ENCODE measurements at places on chromosomes 12 and 14. TPM values are rescaled to one million over a fixed set of nuclear protein-coding genes. Genes with fewer than 3 reads are reported as not detected.

GRCh38 chr14:53180272-53181221 is 27.4 kb upstream of the DDHD1 start:
- H3K4me3 ChIP-seq, result peak overlapping the region; percentile 26
- peaks cover 36% of the 10 kb centered on the region for H3K4me1 ChIP-seq
- H3K27me3 ChIP-seq, result peaks cover 1% of the 10 kb centered on the region
- H3K36me3 ChIP-seq, result no peaks in the 10 kb centered on the region
- DNase-seq, result peak; percentile 82

The C12orf54 gene
- total RNA-seq, result not detected

- H3K4me3 ChIP-seq, result no peak overlapping the region
- peaks cover 27% of the 10 kb centered on the region for H3K36me3 ChIP-seq
- no peak overlapping the region for H3K27ac ChIP-seq
- H3K4me1 ChIP-seq, result no peaks in the 10 kb centered on the region
These were observed 190.6 kb downstream of the ITPR2 start for GRCh38 chr12:26642361-26642760.

DNA sequence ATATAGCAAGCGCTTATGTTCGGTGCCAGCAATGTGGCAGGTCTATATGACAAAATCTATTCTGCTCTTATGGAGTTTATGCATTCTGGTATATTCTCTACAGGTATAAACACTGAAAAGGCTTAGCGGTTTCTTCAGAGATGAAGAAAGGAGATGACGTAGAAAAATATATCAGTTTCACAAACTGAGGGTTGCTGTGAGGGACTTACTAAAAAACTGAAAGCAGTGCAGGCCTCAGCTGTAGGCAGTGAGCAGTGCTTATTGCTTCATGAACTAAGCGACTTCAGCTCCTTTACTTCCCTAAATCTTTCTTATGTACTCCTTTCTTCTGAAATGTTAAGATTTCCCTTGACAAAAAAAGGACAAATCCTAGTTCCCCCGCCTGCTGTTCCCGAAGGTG is 4.5 kb downstream of the DDX47 start:
- peaks cover 59% of the 10 kb centered on the region for H3K36me3 ChIP-seq
- H3K27me3 ChIP-seq, result no peaks in the 10 kb centered on the region
- peaks cover 49% of the 10 kb centered on the region for H3K4me1 ChIP-seq
- H3K4me3 ChIP-seq, result no peak overlapping the region

GRCh38 chr12:49763006-49763591 is 21.7 kb downstream of the TMBIM6 start:
- peaks cover 56% of the 10 kb centered on the region for H3K4me1 ChIP-seq
- H3K27me3 ChIP-seq, result no peaks in the 10 kb centered on the region
- H3K36me3 ChIP-seq, result peaks cover 65% of the 10 kb centered on the region
- peak; percentile 93 for DNase-seq
- H3K27ac ChIP-seq, result peak overlapping the region; percentile 90
- peak overlapping the region; percentile 75 for H3K4me3 ChIP-seq

The TMEM30B gene
- total RNA-seq, result 0.47 TPM

GRCh38 chr14:97077687-97078086 is 280.5 kb downstream of the VRK1 start:
- no peaks in the 10 kb centered on the region for H3K36me3 ChIP-seq
- H3K4me1 ChIP-seq, result peaks cover 8% of the 10 kb centered on the region
- DNase-seq, result no peak
- no peak overlapping the region for H3K27ac ChIP-seq
- peaks cover 2% of the 10 kb centered on the region for H3K27me3 ChIP-seq
- H3K4me3 ChIP-seq, result no peak overlapping the region

- H3K4me1 ChIP-seq, result peaks cover 4% of the 10 kb centered on the region
- DNase-seq, result no peak
- H3K4me3 ChIP-seq, result no peak overlapping the region
- H3K27me3 ChIP-seq, result peaks cover 3% of the 10 kb centered on the region
- H3K36me3 ChIP-seq, result no peaks in the 10 kb centered on the region
These were observed 49.5 kb downstream of the SOCS2 start for GRCh38 chr12:93621986-93622385.

DNA sequence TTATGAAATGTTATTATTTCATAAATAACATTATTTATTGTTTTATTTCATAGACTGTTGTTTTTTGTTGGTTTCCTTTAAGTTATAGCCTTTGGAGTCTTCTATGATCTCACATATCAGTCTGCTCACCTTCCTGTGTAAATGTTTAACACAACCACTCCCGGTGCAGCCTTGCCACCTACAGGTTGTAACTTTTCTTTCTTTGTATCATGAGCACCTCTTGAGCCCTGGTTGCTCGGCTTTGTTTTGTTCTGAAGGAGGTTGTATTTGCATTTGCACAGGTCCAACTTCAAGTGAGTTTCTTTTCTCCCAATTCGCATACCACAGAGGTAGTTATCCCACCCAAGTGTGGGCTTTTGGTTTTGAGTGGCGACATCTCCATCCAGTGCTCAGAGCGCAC is 121.4 kb downstream of the SLC15A4 start:
- no peak overlapping the region for H3K4me3 ChIP-seq
- H3K27me3 ChIP-seq, result no peaks in the 10 kb centered on the region
- no peak overlapping the region for H3K27ac ChIP-seq
- H3K36me3 ChIP-seq, result no peaks in the 10 kb centered on the region

- H3K27me3 ChIP-seq, result peaks cover 25% of the 10 kb centered on the region
- H3K4me3 ChIP-seq, result no peak overlapping the region
- H3K36me3 ChIP-seq, result no peaks in the 10 kb centered on the region
- no peak for DNase-seq
- H3K27ac ChIP-seq, result no peak overlapping the region
- peaks cover 6% of the 10 kb centered on the region for H3K4me1 ChIP-seq
These were observed 75.6 kb upstream of the SLC24A4 start for GRCh38 chr14:92247341-92247740.

DNA sequence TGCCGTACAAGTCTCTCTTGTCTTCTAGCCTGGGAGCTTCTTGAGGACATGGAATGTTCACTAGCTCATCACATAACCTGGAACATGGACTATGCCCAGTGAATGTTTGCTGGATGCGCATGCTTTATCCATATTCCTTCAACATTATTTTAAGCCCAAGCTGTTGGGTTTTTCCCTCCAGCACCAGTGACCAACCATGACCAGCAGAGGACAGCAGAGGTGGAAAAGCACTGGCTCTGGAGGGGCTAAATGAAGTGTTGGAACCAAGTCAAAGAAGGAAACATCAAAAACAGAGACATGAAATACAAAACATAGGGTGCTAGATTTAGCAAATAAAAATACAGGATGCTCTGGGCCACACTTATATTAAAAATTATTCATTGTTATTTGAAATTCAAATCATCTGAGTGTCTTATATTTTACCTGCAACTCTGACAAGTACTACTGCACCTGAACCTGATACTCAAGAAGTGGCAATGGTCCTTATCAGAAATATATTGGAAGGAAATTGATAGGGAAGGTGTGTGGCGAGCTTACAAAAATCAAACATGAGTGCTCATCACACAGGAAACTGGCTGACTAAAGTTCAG is 23.1 kb upstream of the HELB start:
- H3K27me3 ChIP-seq, result no peaks in the 10 kb centered on the region
- H3K4me3 ChIP-seq, result no peak overlapping the region
- no peak overlapping the region for H3K27ac ChIP-seq
- H3K4me1 ChIP-seq, result peaks cover 22% of the 10 kb centered on the region
- peaks cover 6% of the 10 kb centered on the region for H3K36me3 ChIP-seq
- DNase-seq, result peak; percentile 85

The DYRK4 gene
- total RNA-seq, result 29.9 TPM

- DNase-seq, result no peak
- H3K4me1 ChIP-seq, result peaks cover 45% of the 10 kb centered on the region
- peak overlapping the region; percentile 92 for H3K4me3 ChIP-seq
- peaks cover 42% of the 10 kb centered on the region for H3K36me3 ChIP-seq
- H3K27me3 ChIP-seq, result no peaks in the 10 kb centered on the region
These were observed 773 bp downstream of the GMPR2 start for GRCh38 chr14:24233538-24233866.

The DDX55 gene
- 72.0 TPM for total RNA-seq

The KLRC2 gene
- not detected for total RNA-seq

GRCh38 chr12:1591034-1591433 is 3.3 kb downstream of the FBXL14 start:
- H3K36me3 ChIP-seq, result peaks cover 28% of the 10 kb centered on the region
- H3K27ac ChIP-seq, result peak overlapping the region; percentile 66
- H3K4me3 ChIP-seq, result peak overlapping the region; percentile 99
- peaks cover 52% of the 10 kb centered on the region for H3K4me1 ChIP-seq
- peak; percentile 73 for DNase-seq
- H3K27me3 ChIP-seq, result no peaks in the 10 kb centered on the region

GRCh38 chr12:101759396-101760047 is 20.3 kb upstream of the SYCP3 start:
- no peak overlapping the region for H3K27ac ChIP-seq
- no peak overlapping the region for H3K4me3 ChIP-seq
- H3K36me3 ChIP-seq, result peaks cover 45% of the 10 kb centered on the region
- H3K27me3 ChIP-seq, result no peaks in the 10 kb centered on the region
- peaks cover 2% of the 10 kb centered on the region for H3K4me1 ChIP-seq

- no peaks in the 10 kb centered on the region for H3K27me3 ChIP-seq
- H3K27ac ChIP-seq, result no peak overlapping the region
- peaks cover 2% of the 10 kb centered on the region for H3K36me3 ChIP-seq
These were observed 102.2 kb downstream of the ERC1 start for GRCh38 chr12:1093166-1093751.

The MYO1H gene
- total RNA-seq, result not detected

DNA sequence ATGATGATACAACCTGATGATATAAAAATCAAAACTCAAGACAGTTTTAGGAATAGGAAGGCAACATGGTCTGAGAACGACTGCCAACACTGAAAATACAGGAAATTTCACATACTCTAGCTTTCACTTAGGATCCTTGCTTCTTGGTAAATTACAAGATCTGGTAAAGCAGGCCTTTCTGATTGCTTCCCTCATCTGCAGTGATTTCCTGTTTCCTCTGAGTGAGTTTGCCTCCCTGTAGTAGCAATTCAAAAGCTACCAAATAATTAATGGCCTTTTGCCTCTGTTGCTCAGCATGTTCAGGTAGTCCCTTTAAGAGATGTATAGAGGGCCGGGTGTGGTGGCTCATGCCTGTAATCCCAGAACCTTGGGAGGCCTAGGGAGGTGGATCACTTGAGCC is 2.0 kb upstream of the IRAK3 start:
- peaks cover 2% of the 10 kb centered on the region for H3K36me3 ChIP-seq
- peak overlapping the region; percentile 55 for H3K4me3 ChIP-seq
- H3K27ac ChIP-seq, result peak overlapping the region; percentile 66

GRCh38 chr12:2879853-2880252 is 2.8 kb downstream of the RHNO1 start:
- H3K36me3 ChIP-seq, result peaks cover 37% of the 10 kb centered on the region
- H3K4me3 ChIP-seq, result peak overlapping the region; percentile 87
- no peaks in the 10 kb centered on the region for H3K27me3 ChIP-seq
- peaks cover 50% of the 10 kb centered on the region for H3K4me1 ChIP-seq
- peak; percentile 70 for DNase-seq
- H3K27ac ChIP-seq, result peak overlapping the region; percentile 78

The HOXC12 gene
- not detected for total RNA-seq

DNA sequence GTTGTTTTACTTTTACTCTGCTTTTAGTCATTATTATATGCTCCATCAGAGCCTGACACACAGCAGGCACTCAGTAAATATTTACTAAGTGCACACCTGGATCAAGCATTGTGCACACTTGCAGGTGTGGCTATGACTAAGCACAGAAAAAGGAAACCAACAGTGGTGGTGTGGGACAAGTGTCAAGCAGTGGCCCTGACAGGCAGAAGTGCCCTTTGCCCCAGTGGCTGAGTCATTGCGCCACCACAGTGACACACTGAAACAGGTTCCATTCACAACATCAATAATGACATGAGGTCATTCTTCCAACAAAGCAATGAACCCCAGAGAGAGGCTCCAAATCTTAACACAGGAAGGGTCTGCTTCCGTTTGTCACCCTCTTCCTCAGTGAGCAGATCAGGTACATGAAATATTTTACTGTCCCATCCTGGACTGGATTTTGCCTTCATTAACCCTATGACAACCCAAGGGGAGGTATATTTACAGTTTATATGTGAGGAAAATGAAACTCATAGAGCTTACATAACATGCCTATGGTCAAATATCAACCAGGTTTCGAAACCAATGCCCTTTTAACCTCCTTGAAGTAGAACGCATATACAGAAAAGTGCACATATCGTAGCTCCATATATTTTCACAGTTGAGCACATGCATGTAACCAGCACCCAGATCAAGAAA is 82.6 kb upstream of the GTF2A1 start:
- DNase-seq, result peak; percentile 66
- H3K27ac ChIP-seq, result no peak overlapping the region

The LRP10 gene
- total RNA-seq, result 34.2 TPM

GRCh38 chr14:96710060-96710666 is 87.0 kb upstream of the VRK1 start:
- no peaks in the 10 kb centered on the region for H3K27me3 ChIP-seq
- no peaks in the 10 kb centered on the region for H3K4me1 ChIP-seq
- H3K4me3 ChIP-seq, result no peak overlapping the region
- no peak for DNase-seq

DNA sequence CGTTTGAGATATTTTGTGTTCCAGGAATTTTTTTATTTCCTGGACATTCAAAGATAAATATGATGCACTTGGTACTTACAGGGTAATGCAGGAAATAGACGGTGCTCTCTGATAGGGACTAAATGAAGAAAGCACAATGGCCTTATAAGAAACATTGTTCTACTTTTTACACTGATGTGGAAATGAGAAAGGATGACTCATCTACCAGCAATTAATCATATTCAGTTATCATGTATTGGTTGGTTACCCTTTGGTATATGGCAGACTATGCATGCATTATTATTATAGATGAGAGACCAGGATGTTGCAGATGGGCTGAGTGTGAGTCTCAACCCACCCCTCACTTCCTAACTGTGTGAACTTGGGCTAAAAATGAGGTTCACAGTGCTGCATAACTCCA is 222.2 kb downstream of the FLRT2 start:
- H3K27ac ChIP-seq, result no peak overlapping the region
- H3K36me3 ChIP-seq, result no peaks in the 10 kb centered on the region
- no peak overlapping the region for H3K4me3 ChIP-seq
- no peaks in the 10 kb centered on the region for H3K4me1 ChIP-seq
- H3K27me3 ChIP-seq, result no peaks in the 10 kb centered on the region
- no peak for DNase-seq

DNA sequence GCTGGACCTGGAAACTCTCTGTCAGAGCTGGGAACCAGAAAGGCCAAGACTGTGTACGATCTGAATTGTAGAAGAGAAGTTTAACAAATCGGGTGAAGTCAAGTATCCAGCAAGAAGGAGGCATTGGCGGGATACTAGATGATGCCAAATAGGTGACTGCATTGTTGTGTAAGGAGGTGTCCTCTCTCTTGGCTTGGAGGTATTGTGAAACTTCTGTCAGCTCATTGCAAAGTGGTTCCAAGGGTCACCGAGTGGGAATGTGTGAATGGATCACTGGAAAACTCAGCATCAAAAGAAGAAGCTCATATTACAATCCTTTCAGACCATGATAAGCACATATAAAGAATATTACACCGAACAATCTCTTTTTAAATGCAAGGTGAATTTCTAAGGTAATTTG is 11.7 kb downstream of the NAV3 start:
- H3K27ac ChIP-seq, result no peak overlapping the region
- no peak overlapping the region for H3K4me3 ChIP-seq

The OR5AU1 gene
- total RNA-seq, result not detected

- peaks cover 3% of the 10 kb centered on the region for H3K27me3 ChIP-seq
- H3K27ac ChIP-seq, result no peak overlapping the region
- H3K4me3 ChIP-seq, result no peak overlapping the region
- no peaks in the 10 kb centered on the region for H3K36me3 ChIP-seq
- no peaks in the 10 kb centered on the region for H3K4me1 ChIP-seq
- no peak for DNase-seq
These were observed 183.8 kb upstream of the ARHGAP5 start for GRCh38 chr14:31893221-31893757.

Data from activated CD4-positive, alpha-beta T cell treated with anti-CD3 and anti-CD28 coated beads, Interleukin-2, amount 10 ng/mL, durations not matched to agents 24 days and 14 days (primary cell).